ENCODE measurements at places on chromosomes 13 and 19.
A peak's percentile ranks its signal among the peaks of the same experiment; 100 is the strongest.

DNA sequence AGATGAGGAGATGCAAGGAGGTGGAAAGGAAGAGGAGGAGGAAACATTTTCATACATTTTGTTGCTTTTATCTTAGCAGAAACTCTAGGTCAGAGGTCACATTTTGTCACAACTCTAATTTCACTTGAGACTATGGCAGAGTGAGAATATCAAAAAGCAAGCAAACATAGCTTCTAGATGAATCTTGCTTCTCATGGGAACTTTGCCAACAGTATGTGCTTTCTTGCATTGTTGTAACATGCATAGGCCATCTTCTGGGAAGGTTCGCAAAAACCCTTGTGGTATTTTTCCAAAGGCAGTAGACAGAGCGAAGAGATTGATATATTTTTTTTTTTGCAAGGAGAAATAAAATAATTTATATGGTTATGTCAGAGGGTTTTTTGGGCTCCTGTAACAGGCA is 291.3 kb downstream of the MTUS2 start:
- DNase-seq, result no peak

DNA sequence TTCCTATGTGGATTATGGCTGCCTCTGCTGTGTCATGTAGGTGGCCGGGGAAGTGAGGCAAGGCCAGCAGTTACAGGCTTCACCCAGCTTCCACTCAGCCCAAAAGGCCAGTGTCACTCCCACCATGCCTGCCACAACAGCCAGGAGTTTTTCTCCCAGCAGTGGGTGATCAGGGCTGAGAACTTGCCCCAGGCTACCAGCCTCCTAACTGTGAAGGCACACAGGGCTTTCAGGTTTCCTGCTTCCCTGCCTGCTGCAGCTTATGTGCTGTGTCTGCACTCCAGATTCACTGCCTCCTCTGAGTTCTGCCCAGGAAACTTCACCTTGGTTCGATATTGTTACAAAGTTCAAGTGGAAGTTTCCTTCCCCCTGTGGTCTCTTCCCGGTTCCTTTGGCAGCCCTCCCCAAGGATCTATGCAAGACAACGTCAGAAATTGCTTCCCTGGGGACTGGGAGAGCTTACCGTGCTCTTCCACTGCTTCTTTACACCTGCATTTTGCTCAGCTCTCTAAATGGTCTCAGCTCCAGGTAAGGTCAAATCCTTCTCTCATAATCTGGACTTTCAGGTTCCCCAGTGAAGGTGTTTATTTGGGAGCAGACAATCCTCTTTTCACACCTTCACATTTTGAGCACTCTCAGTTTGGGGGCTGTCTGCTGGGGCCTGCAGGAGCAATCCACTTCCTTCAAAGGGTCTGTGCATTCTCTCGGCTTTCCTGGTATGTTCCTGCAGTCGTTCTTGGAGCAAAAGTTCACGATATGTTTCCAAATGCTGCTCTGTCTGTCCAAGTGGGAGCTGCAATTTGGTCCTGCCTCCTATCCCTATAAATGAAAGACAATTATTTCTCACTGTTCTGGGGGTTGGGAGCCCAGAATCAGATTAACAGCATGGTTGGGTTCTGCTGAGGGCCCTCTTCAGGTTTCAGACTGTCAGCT is 1730.1 kb upstream of the PRR20A start:
- DNase-seq, result no peak

DNA sequence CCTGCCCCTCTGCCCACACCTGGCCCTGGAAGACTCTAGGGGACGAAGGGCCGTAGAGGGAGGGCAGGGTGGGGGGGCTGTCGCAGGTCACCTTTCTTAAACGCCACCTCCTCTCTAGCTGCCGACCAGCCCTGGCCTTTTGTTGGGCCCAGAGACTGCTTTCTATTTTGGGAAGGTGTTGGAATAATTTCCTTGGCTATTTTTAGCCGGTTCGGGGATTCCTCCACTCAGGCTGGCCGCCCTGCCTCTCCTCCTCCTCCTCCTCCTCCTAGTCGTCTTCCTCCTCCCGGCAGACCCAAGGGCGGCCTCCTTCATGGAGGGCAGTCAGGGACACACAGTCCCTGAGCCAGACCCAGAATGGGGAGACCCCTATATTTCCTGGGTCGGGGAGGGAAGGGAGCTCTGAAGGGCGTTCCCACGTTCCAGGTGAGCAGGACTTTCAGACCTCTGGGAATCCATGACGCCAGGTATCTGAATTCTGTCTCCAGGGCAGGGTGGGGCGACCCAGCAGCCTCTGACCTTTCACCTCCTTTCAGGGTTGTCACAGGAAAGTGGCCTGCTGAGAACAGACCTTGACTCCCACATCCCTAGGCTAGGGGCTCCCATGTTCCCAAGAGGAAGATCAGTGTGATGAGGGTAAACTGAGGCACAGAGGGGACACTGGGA is 19.9 kb downstream of the GADD45B start:
- no peak for DNase-seq

- DNase-seq, result no peak
Observed at GRCh38 chr13:43939086-43939485, 59.4 kb downstream of the LACC1 start.

DNA sequence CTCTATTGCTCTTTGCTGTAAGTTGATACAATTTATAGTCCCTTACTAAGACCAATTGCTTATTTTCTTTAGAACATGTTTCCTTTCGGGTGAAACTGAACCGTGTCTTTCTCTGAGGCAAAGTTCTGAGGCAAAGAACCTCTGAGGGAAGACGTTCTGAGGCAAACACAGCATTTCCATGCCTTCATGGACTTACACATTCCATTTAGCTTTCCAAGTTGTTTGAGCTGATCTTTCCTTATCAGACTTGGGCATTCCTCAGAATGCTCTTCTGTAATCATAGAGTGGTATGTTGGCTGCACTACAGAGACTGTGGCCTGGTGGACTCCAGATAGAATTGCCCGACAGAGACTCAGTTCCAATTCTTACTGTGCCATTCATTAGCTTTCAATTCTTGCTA is 579.1 kb downstream of the KCTD12 start:
- DNase-seq, result no peak

DNA sequence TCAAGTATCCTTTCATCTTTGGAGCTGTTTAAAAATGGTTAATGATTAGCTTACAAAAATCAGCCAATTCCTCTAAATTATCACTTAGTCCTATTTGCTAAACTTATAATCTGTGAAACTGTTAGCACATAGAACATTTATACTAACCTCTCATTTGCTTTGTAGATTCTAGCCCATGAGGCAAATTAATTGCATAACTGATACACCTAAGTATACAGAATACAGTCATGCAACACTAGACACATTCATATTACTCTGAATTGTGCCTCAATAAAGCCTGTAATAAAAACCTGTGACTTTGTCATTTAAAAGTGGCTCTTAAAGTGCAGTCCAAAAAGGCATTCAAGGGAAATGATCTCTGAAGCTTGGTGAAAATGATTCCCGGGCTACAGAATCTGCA is 21.0 kb downstream of the SERPINE3 start:
- DNase-seq, result no peak

DNA sequence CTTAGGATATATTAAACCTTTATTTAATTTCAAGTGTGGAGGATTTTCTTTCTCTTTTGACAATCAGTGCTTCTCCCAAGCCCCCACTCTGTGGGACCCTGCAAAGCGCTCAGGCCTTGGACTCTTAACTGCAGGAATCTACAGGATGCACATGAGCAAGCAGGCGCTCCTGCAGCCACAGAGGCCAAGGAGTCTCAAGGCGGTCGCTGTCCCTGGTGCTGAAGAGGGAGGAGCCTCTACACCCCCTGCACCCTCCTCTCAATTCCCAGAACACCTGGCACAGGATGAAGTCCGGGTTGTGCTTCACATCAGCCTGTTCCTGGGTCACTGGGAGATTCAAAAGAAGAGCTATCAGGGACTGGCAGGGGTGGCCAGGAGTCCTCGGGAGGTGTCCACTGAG is 13.5 kb downstream of the OR10H4 start:
- peak; percentile 32 for DNase-seq

DNA sequence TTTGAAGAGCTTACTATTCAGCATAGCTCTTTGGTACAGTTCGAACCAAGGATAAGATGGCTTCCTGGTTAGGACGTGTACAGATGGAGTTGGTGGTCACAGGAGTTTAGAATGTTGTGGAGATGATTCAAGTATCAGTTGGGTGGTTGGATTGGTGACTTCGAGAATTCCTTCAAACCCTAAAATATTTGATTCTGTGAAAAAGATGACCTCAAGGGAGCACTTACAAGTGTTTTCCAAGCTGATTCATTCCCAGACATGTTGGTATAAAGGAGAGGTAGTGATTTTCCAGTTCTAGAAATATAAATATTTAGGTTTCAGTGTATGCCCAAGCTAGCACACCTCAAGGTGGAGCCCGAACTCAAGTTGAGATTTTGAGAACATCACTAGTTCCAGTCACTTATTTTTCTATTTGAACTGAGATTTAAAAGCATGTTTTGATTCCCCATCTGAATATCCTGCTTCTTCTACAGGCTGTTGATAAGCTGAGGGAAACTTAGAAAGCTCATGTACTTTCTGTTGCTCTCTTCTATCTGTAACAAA is 306.1 kb downstream of the DCT start:
- DNase-seq, result no peak

DNA sequence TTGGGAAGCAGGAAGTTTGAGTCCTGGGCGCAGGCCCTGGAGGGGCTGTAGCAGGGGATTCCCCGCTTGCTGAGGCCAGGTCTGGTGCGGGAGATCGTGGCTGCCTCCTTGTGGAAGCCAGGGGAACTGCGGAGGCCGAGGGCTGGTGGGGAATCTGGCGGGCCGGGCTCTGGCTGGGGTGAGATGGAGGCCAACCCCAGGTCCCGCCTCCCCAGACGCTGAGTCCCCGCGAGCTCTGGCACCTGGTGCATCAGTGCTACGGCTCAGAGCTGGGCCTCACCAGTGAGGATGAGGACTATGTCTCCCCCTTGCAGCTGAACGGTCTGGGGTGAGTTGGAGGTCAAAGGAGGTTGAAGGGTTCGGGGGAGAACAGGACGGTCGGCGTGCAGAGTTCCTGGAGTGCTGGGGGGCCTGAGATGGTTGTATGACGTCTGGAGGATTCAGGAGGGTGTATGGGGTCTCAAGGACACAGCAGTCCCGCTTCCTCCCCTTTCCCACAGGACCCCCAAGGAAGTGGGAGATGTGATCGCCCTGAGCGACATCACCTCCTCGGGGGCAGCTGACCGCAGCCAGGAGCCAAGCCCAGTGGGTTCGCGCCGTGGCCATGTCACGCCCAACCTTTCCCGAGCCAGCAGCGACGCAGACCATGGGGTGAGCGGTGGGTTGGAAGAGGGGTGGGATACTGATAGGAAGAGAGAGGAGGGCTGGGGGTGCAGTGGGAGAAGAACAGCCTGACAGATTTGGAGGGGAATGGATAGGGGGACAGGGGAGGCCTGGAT is 13.1 kb downstream of the GRAMD1A start:
- peak; percentile 91 for DNase-seq

DNA sequence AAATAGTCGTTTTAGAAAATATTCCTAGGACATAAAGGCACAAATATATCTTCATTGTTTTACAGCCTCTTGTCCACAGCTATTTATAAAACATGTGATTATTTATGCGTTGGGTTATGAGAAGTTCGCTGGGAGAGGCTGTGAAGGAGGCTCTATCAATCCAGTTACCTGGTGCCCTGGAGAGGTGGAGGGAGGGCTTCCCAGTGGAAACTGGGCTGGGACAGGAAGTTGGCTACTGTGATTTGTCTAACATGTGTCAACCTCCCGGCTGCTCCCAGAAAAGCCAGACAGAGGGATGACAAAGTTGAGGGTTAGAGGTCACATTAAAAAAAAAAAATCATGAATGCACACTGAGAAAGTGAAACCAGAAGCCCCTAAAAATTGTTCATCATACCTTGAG is 346.5 kb downstream of the ZNF536 start:
- no peak for DNase-seq

DNA sequence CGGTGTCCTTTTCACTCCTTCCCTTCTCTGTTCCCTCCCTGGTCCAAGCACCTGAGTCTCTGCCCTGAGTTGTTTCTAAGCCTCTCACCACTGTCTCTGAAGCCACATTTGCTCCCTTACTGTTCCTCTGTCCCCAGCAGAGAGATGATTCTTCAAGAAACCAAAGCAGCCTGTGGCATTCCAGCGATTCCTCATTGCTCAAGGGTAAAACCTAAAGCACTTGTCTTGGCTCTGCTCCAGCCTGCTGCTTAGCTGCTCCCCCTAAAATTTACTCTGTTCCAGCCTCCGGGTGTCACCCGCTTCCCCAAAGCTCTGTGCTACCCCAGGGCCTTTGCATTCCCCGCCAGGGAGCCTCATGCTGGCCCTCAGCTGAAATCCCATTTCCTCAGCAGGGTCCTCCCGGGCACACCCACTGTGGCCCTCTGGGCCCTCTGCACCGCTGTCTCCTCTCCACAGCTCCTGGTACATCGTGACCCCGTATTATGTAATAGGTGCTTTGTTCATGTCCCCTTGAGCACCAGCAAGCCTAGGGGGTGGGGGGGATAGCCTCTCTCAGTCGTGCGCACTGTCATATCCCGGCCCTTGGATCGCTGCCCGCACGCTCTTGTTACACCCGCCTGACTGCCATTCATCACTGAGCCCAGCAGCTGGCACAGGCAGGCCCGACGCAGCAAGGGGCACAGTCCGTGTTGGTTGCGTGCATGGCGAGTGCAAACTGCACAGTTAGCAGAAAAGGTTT is 15.8 kb downstream of the TECR start:
- no peak for DNase-seq

- DNase-seq, result no peak
Observed at GRCh38 chr19:5018224-5019015, 49.5 kb downstream of the KDM4B start.

DNA sequence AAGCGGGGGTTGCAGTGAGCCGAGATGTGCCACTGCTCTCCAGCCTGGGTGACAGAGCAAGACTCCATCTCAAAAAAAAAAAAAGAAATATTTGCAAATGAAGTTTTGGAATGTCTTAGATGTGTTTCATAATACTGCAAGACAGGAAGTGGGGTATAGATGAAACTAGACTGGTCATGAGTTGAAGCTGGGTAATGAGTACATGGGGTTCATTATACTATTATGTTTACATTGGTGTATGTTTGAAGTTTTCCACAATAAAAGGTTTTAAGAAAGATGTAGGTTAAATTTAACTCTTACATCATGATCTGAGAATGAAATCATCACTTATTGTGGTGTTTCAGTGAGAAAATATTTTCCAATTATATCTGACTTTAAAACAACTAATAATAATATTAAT is 19.0 kb downstream of the FNDC3A start:
- no peak for DNase-seq

DNA sequence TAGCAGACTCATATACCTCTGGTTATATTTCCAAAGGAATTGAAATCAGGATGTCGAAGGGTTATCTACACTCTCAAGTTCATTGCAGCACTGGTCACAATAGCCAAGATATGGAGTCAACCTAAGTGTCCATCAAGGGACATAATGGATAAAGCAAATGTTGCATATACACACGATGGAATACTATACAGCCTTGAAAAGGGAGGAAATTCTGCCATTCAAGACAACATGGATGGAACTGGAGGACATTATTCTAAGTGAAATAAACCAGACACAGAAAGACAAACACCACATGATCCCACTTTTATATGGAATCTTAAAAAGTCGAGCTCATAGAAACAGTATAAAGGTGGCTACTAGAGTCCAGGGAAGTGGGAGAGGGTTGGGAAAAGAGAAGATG is 13.6 kb upstream of the ERCC1 start:
- DNase-seq, result no peak

GRCh38 chr19:35011737-35012682 is 11.9 kb downstream of the GRAMD1A start:
- DNase-seq, result no peak
